Activated CD8-positive, alpha-beta memory T cell treated with anti-CD3 and anti-CD28 coated beads, Interleukin-2, amount 50 U/mL, for 4 hours (primary cell): ENCODE measurements at places on chromosomes 7 and 10.

DNA sequence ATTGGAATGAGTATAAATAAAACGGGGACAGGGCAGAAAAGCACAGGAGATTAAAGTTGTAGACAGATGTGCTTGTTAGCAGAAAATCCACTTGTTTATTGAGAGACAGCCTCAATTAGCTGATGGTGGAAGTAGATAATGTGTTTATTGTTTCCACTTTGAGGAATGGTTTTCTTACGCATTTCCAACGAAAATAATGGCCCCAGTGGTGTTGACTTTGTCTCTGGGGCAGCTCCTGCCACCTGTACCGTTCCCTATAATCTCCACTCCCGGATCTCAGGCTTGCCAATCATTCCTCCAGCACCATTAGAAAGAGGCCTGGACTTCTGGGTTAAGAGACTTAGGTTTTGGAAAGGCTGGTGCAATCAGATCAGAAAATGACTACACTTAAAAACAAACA lies 638.7 kb downstream of the PARD3 start:
- no peak for DNase-seq

DNA sequence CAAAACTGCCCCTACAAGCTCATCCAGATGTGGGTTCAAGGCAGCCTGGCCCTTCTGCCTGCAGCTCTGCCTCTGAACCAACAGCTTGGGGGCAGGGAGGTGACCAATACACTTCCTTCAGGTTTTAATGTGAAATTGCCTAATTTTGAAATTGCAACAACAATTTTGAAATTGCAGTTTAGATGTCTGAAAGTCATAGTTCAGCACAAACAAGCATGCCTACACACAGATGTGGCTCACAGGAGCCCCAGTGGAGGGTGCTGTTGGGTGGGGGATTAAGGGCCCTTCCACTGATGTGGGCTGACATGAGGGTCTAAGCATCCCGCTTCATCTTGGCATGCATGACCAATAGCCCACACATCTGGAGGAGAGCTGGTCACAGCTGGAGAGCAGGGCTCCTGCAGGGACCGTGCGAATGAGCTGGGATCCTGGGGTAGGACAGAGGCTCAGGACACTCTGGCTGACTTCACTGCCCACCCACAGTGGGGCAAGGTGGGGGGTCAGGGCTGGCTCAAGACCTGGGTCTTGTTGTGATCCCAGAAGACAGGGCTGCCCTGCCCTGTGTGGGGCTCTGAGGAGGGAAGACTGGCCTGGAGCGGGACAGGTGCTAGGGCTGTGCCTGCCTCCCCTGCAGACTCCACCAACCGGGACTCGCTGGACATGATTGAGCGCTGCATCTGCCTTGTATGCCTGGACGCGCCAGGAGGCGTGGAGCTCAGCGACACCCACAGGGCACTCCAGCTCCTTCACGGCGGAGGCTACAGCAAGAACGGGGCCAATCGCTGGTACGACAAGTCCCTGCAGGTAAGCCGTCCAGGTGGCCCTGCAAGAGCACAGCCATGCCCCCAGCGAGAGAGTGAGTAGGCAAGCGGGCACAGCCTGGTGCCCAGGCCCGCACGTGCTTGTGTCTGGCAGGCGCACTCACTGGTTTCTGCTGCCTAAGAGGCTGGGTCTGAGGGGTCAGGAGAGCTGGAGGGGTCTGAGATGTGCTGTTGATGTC lies 32.3 kb downstream of the CHAT start:
- no peak for DNase-seq

GRCh38 chr10:58901092-58901646 lies 275.3 kb upstream of the PHYHIPL start:
- DNase-seq: no peak

GRCh38 chr10:103491729-103492364 lies 1.7 kb upstream of the NEURL1 start:
- no peak for DNase-seq

DNA sequence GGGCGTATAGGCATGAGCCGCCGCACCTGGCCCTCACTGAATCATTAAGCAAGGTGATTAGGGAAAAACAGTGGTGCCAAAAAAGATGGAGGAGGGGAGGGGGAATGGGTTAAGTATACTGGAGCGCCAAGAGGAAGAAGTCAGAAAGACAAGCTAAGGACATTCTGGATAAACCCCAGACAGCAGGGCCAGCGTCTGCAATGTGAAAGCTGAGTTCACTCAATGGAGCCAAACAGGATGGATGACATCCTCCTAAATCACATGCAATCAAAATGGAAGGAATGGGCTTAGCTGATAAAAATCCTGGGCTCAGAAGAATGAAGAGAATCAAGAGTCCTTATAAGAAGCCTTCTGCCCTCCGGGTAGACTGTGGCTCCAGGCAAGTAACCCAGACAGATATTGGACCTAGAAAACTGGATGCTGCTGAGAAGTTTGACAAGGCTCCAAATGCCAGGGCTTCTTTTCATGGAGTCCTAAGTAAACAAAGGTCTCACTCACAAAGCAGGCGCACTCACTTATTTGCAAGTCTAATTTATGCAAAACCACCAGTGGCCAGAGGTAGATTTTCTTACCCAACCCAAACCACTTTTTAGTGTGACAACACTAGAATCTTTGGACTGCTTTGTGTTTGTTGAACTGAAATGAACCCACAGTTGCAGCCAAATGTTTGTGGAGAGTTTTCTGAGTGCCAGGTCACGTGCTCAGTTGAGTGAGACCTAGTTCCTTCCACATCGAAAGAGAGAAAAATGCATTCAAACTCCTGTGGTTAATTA lies 519.1 kb upstream of the AUTS2 start:
- DNase-seq: no peak

DNA sequence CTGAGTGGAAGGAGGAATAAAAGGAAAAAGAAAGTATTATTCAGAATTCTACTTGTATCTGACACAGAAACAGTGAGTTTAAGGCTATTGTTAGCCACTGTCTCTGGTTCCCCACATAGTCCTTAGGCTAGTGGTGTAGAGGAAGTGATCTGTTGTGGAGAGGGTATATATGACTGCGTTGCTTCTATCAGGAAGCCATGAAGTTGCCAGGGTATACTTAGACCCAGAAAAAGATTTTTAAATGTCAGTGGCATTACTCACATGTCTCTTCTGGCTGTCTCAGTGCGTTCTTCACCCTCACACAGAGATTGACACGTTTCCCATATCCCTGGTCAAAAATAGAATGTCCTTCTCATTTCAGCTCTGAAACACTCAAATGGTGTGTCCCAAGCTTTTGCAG lies 72.7 kb downstream of the SEM1 start:
- no peak for DNase-seq

GRCh38 chr7:113918946-113919345 lies at the start of gene PPP1R3A:
Gene PPP1R3A (minus strand): TSS chr7:113919009. CDS start chr7:113918996, 13 bp downstream.
- no peak for DNase-seq

GRCh38 chr7:22586786-22587140 lies 86.8 kb upstream of the STEAP1B start:
- no peak for DNase-seq

- no peak for DNase-seq
Measured at GRCh38 chr7:127258111-127258510, 5.4 kb upstream of the GRM8 start.

DNA sequence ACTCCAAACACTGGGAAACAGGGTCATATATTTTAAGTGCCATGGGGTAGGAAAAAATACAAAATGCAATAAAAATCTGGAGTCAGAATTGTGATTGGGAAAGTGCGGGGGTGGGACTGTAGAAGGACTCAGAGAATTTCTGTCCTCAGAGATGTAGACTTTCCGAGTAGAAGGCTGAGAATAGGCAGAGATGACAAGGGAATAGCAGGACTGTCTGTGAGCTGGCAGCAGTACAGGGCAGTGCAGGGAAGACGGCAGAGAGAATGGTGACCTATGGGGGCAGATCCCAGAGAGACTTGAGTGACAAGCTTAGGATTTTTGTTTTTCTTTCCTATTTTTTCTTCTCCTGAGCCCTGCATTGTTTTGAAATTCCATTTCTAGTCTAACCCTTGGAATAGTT lies 127.6 kb downstream of the SLC16A9 start:
- no peak for DNase-seq
